ENCODE measurements at places on chromosomes 3 and 15.

DNA sequence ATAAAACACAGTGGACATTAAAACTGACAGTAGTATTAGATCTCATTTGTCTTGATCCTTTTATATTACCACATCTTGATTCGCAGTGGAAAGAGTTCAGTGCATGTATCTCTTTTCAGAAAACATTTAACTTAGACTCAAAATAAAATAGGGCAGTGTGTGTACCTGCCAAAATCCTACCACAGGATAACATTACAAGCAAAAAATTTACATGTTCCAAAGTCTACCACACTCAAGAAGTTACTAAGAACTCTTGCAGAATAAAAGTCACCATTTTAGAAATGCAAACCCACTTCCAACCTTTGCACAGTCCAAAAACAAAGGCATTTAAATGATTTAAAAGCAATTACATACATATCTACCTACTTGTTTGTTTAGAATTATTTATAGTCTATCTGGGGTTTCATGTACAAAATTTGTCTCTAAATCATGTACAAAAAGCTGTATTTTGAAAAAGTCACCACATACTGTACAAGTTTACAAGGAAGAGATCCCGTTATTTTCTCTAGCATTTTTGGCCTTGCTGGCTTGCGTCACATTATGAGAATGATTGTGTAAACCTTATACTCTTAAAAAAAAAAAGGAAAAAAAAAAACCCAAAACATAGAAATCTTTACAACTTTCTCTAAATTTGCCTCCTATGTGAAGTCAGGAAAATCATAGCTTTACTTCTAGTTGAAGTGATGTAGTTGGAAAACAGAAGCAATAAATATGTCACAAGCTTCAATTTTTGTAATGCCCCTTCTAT, 153.8 kb downstream of the ADAM10 start:
- no peak for DNase-seq

- no peak for DNase-seq
These were observed 126.3 kb upstream of the TMEM108 start for GRCh38 chr3:132911741-132912415.

DNA sequence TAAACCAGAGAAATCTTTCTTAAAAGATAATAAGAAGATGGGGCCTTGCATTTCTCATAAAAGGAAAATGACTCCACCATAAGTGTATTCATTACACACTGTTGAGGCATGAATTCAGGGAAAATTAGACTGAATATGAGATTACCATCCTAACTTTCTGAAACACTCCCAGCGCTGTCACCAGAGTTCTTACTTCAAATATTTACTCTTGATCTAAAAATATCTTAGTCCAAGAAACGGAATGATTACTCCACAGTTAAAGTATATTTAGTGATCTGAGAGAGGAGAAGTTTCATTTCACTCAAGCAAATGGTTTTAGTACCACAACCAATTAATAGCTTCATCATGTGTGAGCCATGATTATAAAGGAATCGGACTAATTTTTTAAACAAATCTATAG, 300.3 kb downstream of the ZBTB20 start:
- DNase-seq, result no peak

DNA sequence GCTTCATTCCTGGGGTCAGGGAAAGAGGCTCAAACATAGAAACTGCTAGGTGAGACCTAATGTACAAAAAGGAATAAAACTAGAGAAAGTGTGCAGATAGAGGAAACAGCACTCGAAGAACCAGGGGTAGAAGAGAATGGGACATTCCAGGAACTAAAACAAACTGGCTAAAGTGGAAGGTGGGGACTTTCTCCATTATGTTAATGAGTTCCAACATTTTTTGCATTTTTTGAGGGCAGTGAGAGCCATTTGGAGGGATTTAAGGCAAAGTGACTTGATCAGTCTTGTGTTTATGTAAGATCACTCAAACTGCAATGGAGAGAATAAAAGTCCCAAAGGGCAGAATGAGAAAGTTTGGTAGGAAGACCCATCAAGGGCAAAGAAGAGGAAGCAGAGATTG, 20.6 kb upstream of the SLC4A7 start:
- no peak for DNase-seq

- no peak for DNase-seq
These were observed 65.0 kb downstream of the SETD2 start for GRCh38 chr3:47098910-47099309.

DNA sequence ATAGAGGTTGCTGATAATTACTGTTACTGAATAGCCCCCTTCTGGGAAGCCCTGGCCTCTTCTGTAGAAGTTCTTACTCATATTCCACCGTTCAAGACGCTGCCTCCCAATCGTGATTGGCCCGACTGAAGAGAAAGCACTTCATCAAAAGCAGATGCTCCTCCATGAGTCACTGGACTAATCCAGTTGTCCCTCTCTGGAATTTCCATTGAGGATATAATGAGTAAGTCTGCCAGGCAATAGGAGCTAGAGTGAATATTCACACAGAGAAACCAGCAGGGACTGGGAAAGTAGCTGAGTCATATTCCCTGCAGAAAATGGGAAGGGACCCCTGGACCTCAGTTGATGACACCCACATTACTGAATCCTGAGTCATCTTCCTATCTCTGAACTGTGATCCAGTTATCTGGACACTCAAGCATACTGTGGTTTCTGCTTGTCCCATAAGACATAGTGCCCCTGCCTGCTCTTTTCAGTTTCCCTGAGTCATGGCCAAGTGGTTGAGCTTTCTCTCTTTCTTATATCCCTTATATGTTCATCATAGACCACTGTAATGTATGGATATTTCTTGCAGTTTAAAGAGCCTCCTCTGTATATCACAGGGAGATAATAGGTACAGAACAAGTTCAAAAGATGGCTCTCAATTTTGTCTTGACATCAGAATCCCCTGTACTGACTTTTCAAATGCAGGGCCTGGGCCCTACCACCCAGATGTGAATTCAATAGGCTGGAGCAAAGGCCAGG, 151.2 kb upstream of the CDIN1 start:
- DNase-seq, result no peak

DNA sequence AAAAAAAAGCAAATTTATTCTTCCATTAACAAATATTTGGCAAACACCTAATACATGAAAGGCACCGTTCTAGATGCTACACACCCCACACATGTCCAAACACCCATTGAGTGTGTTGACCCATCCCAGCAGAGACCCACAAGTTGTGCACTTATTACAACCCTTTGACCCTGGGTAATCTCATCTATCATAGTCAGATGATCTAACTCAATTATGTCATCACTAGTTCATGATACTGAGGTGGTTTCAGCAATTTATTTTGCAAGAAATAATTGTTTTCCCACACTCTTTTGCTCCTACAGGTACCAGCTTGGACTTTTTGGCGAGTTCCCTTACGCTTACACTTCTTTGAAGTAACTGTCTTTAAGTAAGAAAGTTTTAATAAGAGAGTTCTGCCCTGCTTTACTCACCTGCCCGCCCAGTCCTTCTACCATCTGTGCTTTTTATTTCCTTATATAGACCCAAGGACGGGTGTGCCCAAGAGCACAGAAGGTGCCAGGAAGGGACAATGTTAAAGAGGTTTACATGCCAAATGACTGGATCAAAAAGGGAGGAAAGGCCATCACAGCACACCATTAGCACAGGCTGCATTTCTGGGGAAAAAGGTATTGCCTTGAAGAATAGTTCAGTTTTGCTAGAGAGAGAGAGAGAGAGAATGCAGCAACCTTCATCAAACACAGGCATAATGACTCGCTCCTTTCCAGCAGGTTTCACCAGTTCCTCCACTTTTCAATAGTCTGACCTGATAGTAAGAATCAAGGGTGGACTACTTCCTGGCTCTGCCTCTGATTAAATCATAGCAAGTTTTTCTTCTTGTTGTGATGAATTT, 54.5 kb upstream of the ATP11B start:
- no peak for DNase-seq

GRCh38 chr15:79047676-79048439, 42.7 kb downstream of the RASGRF1 start:
- no peak for DNase-seq
